ENCODE measurements at places on chromosomes 12 and 14.

GRCh38 chr12:24895612-24896011, 53.3 kb downstream of the BCAT1 start:
- DNase-seq, result no peak

DNA sequence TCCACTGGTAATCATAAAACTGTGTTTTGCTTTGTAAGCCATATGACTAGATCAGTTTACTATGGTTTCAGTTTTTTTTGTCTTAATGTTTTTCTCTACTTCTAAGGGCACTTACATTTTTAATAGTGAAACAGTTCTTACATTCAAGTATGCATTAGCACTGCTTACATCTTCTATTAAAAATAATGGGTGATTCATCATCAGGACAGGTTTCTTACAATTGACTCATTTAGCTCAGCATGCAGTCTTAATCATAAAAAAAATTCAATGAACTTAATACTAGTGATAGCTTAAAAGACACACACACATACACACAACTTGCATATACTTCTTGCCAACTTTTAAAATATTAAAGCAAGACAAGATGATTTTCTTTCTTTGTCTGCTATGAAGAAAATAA, 845.7 kb upstream of the USP15 start:
- no peak for DNase-seq

DNA sequence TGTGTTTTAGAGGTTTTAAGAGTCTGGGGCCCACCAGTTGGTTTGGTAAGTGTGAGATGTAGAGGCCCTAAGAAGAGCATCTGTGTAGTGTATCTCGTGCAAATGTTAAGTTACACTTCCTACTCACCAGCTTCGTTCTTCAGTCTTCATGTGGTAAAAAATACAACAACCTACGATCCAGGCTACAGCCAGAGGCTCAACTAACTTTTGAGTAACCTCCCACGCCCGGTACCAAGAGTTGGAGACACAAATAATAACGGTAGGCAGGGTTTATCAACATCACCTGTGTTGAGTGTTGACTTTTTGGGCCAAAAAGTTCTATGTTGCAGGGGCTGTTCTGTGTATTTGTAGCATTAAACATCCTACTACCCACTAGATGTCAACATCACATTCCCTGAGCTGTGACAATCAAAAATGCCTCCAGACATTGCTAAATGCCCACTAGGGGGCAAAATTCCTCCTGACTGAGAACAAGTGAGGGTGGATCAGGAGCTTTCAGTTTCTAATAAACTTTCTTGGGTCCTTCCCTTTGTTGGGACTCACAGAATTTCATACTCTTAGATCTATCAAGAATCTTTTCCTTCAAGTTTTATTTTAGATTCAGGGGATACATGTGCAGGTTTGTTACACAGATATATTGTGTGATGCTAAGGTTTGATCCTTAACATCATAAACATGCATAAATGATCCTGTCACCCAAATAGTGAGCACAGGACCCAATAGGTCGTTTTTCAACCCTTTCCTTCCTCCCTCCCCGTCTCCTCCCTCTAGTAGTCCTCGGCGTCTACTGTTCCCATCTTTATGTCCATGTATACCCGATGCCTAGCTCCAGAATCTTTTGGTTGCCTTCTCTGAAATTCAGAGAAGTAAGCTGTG, 94.7 kb downstream of the SLC2A13 start:
- no peak for DNase-seq

GRCh38 chr12:25995906-25996305, 37.4 kb downstream of the RASSF8 start:
- DNase-seq, result no peak

DNA sequence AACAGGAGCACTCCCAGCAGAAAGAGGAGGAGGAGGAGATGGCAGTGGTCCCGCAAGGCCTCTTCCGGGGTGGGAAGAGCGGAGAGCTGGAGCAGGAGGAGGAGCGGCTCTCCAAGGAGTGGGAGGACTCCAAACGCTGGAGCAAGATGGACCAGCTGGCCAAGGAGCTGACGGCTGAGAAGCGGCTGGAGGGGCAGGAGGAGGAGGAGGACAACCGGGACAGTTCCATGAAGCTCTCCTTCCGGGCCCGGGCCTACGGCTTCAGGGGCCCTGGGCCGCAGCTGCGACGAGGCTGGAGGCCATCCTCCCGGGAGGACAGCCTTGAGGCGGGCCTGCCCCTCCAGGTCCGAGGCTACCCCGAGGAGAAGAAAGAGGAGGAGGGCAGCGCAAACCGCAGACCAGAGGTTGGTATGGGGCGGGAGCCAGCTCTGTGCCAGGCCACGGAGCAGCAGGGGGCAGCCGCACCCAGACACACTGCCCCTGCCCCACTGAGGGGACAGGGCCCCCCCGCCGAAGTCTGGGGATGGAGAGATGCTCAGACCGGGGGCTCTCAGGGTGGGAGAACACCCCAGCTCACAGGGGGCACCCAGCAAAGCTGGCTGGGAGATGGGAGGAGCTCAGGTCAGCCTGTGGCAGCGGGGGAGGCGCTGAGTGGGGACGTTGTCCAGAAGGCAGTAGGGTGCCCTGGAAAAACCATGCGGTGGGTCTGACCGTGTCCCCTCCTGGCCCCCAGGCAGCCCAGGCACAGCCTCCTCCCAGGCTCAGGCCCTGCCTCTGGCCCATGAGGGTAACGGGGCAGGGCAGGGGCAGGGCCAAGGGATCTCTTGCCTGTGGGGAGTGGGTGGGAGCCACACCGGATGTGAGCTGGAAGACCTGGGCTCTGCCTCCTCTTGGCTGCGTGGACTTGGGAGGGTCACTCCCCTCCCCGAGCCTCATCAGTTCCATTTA, 9.8 kb downstream of the CHGA start:
- no peak for DNase-seq

- no peak for DNase-seq
These were observed 33.6 kb downstream of the TNFAIP2 start for GRCh38 chr14:103156651-103157378.

GRCh38 chr14:21087294-21088091, 11.0 kb downstream of the ZNF219 start:
- peak; percentile 76 for DNase-seq

DNA sequence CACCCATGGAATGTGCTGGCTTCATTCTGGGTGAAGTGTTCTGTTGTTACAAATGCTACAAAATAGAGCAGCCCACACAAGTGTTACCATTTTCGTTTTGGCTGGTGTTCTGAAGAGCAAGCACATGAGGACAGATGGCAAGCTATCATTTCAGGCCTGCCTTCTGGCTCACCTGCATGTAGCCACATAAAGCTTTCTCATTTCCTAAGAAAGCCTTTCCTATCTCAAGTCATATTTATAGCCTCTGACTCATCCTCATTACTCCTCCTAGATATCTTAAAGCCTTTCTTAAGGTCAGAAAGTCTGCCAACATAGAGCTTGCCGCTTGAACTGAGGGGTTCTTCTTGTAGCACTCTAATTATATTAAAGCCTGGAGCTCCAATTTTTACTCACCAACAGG, 89.0 kb downstream of the PTPRR start:
- DNase-seq, result no peak

DNA sequence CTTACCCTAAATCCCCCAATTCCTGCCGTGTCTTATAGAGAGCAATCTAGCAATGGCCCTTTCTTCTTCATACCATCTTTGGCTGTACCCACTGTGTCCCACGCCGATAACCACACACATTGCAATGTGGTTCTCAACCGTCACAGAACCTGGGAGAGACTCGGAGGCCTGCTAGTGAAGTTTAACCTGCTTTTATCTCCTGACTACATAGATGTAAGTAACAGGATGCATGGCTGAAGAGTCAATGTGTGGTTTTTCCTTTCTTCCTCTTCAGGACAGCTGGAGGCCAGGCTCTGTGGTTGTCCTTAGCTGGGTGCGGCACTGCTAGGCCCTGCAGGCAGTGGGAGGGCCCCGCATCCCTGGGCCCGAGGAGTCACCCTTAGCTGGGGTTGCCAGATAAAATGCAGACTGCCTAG, 51.3 kb downstream of the ZNF664 start:
- DNase-seq, result no peak

DNA sequence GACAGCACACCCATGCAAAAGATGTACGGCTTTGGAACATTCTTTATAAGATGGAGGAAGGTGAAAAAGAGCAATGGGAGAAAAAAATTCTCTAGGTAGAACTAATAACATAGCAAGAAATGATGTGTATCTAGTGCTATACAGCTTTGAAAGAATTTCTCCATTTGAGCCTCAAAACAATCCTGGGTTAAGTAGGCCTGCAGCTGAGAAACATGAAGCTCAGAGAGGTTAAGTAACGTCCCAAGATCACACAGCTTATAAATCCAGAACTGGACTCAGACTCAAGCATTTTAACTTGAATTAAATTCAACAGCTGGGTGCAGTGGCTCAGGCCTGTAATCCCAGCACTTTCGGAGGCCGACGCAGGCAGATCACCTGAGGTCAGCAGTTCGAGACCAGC, 32.9 kb downstream of the TTC7B start:
- DNase-seq, result no peak

GRCh38 chr12:107515446-107515958, 170.1 kb upstream of the PWP1 start:
- DNase-seq, result peak; percentile 9

DNA sequence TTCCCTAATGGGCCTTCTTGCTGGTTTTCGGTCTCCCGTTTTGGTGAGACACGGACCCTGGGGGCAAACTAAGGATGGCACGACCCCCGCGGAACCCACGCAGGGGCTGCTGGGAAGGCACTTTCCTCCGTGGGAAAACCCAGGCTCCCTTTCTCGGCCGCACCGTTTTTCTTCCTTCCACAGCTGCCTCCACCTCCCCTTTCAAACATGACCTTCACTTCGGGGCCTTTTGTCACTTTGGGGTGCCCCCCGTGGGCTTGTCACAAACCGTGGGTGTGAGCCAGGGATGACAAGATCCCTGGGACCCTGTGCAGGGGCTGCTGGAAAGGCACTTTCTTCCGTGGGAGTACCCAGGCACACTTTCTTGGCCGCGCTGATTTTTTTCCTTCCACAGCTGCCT, 268.7 kb downstream of the ALG10 start:
- no peak for DNase-seq

- DNase-seq, result no peak
These were observed 78.0 kb upstream of the SSTR1 start for GRCh38 chr14:38129705-38130104.

GRCh38 chr12:124673801-124674617, 106.6 kb upstream of the NCOR2 start:
- no peak for DNase-seq

DNA sequence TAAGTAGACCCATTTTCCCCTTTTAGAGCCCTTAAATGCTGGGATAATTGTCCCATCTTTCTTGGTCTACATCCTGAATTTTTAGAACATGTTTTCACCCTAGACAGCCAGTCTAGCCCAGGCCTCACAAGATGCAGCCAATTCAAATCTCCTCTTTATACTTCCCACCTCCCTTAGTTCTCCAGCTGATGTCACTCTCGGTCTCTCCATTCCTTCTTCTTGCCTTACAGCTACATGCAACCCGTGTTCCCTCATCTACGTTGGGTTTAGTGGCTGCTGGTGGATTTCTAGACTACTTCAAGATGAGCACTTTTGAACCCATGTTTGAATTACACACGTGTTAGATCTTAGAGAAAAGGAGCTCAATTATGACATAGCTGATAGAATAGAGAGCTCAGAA, 132.0 kb downstream of the PPM1H start:
- no peak for DNase-seq

- DNase-seq, result no peak
These were observed 184.8 kb upstream of the RTL1 start for GRCh38 chr14:101088395-101088667.

GRCh38 chr12:11810206-11810545, 160.7 kb downstream of the ETV6 start:
- DNase-seq, result no peak

GRCh38 chr12:13211191-13211858, 14.8 kb downstream of the EMP1 start:
- DNase-seq, result no peak

DNA sequence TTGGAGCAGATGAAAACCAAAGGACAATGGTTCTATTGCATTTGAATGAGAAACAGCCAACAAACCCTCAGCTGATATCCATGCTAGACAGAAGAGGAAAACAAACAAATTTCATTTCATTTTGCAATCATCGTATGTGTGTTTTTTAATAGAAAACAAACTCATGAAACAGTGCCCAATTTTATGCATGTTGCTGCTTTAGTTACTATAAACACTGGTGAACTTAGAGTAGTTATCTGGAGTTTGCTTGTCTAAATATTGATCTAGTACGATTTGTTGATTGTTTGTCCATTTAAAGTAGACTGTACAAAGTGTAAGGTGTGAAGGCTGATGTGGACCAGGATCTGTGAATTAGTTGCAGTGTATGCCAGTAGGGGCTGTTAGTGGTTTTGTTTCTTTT, 166.6 kb downstream of the KITLG start:
- DNase-seq, result no peak

- DNase-seq, result no peak
These were observed 2.2 kb upstream of the TC2N start for GRCh38 chr14:91869556-91869955.

- no peak for DNase-seq
These were observed 468.6 kb upstream of the SYT1 start for GRCh38 chr12:78395961-78396360.

GRCh38 chr14:104226421-104227383, 88.3 kb downstream of the KIF26A start:
- no peak for DNase-seq

DNA sequence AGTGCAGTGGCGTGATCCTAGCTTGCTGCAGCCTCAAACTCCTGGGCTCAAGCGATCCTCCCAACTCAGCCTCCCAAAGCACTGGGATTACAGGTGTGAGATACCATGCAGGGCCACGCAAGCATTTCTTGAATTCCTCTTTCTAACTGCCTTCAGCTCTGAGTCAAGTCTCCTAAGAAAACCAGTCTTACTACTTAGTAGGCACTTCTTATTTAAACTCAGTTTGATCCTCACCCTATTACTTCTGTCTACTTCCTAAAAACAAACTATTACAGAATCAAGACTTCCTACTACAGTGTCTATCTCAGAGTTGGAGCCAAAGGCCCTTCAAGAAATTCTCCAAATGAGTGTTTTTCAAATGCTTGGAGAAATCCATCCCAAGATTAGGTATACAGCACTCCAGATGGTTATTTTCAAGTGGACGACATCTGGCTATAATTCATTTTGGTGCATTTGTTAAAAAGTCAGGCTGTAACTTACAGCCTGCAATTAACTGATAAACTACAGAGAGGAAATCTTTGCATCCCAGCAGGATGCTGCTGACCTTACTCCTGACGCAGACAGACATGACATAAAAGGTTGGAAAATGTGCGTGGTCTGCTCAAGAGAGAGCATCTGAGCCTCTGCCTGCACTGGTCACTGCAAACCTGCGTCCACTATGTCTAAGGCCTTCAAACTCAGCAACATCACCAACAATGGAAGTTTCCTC, 34.7 kb downstream of the SSH1 start:
- DNase-seq, result no peak

GRCh38 chr14:65959563-65960024, 526.6 kb upstream of the CCDC196 start:
- DNase-seq, result no peak

DNA sequence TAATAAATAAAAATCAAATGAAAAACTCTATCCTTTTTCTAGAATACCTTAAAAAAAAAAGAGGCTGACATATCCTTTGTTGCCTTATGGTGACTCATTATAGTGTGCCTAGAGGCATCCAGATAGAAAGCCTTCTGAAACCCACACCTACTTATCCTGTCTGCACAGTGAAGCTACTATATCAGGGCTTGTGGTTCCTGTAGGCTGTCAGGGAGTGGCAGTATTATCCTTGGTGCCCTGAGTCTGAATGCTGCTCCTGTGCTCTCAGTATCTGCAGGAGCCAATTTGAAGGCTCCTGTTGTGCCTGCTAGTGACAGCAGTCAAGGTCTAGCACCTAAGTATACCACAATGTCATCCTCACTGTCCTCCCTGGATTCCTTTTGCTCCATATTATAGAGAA, 168.4 kb upstream of the AVPR1A start:
- no peak for DNase-seq

- no peak for DNase-seq
These were observed 107.0 kb downstream of the PTPRR start for GRCh38 chr12:70813559-70813958.
